NCI-H2081 treated with DMSO at 0.1 percent for 48 hours (cell line): ENCODE measurements at places on chromosomes 5 and 9.

GRCh38 chr9:13728131-13728530 lies 448.6 kb upstream of the MPDZ start:
- no peak for DNase-seq

GRCh38 chr9:34956648-34957047 lies 1.4 kb upstream of the PHF24 start:
- DNase-seq, result no peak

- DNase-seq, result no peak
Measured at GRCh38 chr9:136531904-136532798, 13.7 kb downstream of the NOTCH1 start.

DNA sequence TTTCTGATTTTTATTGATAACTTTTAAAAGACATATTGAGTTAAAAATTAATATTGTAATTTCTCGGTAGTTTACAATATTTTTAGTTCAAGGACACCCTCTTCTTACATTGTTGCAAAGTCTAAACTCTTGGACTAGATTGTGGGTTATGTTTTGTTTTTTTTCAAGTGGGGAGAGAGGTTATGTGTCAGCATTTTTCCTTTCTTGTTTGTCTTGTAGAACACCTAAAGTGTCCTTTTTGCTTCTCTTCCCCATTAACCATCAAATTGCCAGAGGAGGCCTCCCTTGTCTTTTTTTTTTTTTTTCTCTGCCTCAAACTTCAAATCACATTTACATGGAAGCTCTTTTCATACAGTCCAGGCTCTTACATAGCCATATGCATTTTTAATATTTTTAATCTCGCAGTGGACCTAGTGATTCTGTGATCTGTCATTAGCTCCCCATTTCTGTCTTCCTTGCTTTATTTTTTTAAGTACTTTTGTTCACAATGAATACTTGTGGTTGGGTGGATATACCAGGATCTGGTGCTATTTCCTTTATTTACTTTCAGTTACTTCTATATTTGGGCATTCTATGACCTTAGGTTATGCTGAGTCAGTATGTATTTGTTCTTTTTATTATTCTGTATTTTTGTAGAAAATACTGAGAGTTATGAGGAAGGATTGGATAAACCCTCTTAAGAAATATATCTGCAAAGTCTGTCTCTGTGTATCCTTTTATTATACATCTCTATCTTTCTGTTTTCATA lies 2280.6 kb upstream of the ACO1 start:
- DNase-seq, result no peak

GRCh38 chr5:1917830-1918487 lies 35.2 kb upstream of the IRX4 start:
- no peak for DNase-seq

GRCh38 chr5:167574464-167574863 lies 717.0 kb upstream of the WWC1 start:
- DNase-seq, result no peak

- DNase-seq, result no peak
Measured at GRCh38 chr5:120449501-120449900, 14.6 kb upstream of the PRR16 start.
